Articular chondrocyte of knee joint (primary cell): ENCODE measurements at places on chromosomes 16 and 17. TPM values are rescaled to one million over a fixed set of nuclear protein-coding genes. Genes with fewer than 3 reads are reported as not detected.

Gene SDR42E2
- not detected in 2 replicates for total RNA-seq

Gene CSH2
- not detected in 2 replicates for total RNA-seq

Gene SCIMP
- not detected in 2 replicates for total RNA-seq

Gene ZPBP2
- not detected in 2 replicates for total RNA-seq

Gene ACTG1
- 8,564 and 11,024 TPM in 2 replicates for total RNA-seq

Gene CES3
- 0.86 TPM in 1 of 2 replicates, not detected in the other for total RNA-seq

Gene ELMO3
- 0.11 and 0.13 TPM in 2 replicates for total RNA-seq
